ENCODE measurements at places on chromosomes 5 and 9.

DNA sequence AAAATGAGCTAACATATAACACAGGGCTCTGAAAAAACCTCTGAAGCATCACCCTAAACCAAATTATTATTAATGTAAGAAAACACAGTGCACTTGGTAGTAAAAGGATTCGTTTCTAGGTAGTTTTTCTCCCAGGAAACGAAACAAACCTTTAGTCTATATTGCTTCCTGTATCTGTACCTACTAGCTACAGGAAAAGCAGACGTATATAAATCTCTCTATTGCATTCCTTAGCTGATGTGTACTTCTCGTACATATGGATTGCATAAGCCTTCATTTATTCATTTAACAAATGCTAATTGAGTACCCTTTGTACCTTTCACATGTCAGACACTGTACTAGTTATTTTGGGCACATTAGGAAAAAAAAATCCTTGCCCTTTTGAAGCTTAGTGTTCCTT is 85.0 kb upstream of the RASA1 start:
- DNase-seq: no peak

DNA sequence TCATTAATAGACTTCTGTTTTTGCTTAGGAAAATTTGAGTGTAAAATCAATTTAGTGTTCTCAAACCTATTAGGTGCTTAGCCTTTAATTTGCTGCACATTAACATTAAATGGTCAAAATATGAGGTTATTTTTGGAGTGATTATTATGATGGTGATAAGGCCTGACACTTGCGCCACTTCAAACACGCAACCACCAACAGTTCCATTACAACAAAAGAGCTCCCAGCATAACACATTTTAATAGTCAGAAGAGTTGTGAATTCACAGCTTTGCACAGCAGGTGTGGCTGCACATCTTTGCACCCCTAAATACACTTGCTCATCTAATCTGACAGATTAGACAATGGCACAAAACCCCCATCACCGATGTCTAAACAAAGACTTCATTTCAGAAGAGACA is 940.7 kb downstream of the NR2F1-AS1 start:
- DNase-seq: no peak

DNA sequence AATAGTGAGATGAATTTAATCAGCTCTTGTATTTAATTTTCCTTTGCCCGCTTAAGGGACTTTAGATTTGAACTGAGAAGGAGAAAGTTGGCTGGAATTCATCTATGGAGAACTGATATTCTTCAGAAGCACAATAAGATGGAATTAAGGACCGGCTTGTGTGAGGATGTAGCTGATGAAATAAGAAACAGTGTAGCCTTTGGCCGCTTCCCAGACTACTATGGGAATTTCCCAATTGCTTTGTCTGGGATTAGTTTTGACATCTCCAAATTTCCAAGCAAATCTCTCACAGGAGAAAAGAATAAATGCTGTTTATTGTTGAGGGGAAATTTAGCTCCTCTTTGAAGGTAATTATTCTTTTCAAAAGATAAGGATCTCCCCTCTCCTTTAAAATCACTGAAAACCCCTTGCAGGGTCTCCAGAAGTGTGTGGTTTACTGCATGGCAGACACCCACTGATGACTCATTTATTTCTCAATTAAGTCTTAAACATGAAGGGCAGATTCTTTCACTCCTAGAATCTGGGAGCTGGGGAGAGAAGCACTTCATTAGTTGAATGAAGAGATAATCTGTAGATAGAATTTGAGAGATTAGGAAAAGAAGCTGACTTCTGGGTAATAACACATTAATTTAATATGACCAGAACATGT is 606.5 kb upstream of the ADAMTS16 start:
- DNase-seq: no peak

- no peak for DNase-seq
These were observed 71.1 kb downstream of the ACER2 start for GRCh38 chr9:19479874-19480273.

GRCh38 chr5:56557198-56557597 is 258.2 kb upstream of the MAP3K1 start:
- no peak for DNase-seq

DNA sequence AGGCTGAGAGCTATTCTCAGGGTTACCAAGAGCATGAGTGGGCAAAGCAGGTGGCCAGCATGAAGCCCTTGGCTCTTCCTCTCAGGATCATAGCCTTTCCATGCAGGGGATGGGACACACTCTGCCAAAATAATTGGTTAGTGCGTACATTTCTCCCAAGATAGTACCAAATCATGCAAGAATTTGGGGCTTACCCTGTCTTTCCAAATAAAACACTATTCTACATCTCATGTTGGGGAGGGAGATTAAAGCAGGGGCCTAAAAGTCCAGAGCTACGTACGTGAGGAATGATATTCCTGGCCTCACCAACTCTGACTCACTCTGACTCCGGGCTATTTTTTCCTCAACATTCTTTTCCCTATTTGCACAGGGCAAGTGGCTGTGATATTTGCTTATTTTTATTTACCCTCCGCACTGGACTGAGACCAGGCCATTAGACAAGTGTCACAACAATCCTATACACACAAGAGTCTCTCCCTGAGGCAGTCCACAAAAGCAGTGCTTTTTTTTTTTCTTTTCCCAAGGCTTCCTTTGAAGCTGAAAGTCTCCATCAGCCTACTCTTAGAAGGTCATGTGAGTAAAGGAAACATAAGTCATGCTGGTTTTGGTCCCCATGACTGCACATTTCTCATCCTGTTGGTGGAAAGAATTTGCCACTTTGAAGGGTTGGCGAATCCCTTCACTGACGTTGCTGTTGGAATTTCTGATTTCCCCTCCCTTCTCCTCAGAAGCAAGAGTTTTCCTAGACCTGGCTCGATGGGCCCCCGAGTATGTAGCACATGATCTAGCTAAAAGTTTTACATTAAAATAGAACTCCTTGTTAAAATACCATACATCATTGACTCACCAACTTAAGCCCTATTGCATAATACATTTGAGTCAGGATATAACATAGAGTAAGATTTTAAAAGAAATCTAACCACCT is 40.0 kb downstream of the TMEM252 start:
- DNase-seq: peak; percentile 30

GRCh38 chr9:3962496-3962895 is 337.4 kb downstream of the GLIS3 start:
- DNase-seq: peak; percentile 61

DNA sequence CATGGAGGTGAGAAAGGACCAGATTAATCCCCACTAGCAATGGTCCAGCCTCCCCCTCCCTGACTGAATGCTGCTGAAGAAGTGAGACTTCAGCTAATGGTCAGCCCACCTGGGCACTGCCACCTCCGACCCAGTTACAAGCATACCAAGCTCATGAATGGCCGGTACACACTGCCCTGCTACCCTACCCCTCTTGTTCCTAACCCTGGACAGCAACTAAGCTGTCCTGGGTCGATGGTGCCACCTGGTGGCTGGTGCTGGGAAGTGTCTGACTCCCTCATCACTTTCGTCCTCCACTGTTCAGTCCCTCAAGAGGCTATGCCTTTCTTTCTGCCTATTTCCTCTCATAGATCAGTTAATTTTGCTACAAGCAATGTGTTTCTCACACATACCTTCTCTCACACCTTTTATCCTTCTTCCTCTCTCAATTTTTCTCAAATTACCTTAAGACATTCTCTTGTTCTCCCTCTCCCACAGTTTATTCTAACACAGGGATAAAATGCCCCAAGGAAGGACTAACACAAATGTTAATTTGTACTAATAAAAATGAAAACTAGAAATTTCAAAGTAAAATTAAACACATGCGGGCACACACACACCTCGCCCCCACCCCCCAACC is 42.4 kb downstream of the PAX5 start:
- no peak for DNase-seq

DNA sequence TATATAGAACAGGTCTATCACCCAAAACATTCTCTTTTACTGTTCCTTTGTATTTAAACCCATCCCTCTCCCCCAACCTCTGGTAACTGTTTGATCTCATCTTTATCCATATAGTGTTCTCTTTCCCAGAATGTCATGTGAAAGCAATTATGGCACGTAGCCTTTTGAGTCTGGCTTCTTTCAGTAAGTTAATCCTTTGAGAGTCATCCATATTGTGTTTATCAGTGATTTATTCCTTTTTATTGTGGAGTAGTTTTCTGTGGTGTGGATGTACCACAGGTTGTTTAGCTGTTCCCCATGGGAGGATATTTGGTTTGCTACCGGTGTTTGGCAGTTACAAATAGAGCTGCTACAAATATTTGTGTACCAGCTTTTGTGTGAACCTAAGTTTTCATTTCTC is 38.0 kb downstream of the HMGXB3 start:
- DNase-seq: peak; percentile 40

DNA sequence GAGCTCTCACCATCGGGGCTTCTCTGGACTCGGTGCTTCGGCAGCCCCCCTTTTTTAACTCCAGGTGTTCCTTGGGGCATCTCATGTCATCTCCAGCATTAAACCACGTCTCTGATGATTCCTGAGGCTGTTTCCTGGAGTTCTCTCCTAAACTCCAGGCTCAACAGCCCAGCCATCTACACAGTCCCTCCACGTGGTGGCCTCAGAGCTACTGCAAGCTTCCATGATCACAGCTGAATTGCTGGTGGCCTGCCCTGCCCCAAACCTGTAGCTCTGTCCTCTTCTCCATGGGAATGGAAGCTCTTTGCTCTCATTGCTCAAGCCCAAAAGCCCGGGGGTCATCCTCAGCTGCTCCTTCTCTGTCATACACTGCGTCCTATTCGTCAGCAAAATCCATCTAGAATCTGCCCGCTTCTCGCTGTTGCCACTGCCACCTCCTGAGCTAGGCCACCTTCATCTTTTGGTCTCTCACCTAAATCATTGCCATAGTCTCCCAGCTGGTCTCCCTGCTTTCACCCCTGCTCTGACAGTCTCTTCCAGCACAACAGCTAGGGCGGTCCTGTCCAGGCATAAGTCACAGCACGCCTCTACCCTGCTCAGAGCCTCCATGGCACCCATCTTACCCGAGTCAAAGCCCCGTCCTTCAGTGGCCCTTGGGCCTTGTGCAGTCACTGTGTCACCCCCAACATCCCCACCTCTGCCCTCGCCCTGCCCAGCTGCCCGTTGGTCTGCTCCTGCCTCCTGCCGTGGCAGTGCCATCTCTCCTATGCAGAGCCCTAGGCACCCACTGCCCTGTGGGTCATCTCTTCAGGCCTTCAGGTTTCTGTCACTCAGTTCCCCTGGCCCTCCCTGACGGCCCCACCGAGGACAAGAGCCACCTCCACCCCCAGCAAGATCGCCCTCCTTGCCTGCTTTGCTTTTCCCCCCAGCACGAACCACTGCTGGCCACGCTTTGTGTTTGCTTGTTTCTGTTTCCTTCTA is 6.4 kb downstream of the B4GALT7 start:
- DNase-seq: no peak

- DNase-seq: no peak
These were observed 87.8 kb upstream of the SPRY4 start for GRCh38 chr5:142412581-142412980.
